ENCODE measurements at places on chromosomes 3 and 15.

DNA sequence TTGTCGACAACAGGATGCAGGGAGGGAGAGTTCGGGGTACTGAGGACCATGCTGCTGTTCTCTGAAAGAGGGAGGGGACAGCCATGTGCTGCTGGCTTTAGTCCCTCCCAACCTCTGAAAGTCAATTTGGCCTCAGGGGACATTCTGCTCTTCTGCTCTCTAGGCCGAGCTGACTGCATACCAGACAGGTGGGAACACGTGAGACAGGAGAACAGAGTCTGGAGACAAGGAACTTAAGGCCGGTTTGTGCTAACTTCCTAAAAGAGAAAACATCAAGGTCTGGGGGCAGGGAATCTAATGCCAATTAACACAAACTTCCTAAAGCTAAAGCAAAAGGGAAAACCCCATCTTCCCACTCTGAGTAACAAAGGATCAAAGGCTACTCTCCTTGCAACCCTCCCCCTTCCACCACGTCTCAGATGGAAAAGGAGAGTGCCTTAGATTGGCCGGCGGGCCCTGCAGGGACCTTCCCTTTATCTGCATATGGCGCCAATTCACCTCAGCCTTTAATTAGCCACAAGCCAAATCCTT, 41.0 kb downstream of the SLCO2A1 start:
- DNase-seq: no peak

DNA sequence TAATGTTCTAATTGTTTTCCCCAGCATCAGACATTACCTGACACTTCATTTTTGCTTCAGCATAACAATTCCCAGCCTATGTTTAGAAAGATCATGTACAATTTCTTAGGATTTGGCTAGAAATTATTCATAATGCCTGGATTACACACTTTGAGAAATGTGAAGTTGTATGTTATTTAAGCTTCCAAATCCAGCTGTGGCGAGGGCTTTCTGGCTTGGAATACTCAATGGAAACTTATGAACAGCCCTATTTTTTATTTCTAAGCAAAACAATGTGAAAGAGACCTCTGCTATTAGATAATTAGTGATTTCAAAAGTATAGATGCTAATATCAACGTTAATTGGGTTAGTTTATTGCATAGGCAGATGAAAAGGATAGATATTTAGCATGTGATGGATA, 341.6 kb downstream of the ZNF385D start:
- no peak for DNase-seq

DNA sequence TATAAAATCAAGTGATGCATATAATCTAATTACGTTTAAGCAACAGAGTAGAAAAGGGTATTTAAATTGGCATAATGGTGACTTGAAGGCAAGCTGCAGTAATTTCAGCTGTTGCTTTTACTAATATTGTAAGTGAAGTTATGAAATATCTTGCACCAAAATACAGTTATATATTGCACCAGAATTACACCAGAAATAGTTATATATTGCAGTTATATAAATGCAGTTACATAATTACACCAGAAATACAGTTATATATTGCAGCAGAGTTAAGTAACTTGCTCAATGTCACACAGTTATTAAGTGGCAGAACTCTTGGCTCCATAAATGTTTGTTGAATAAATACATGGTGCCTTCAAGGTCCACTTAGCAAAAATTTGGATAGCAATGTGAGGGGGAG, 51.4 kb downstream of the PCOLCE2 start:
- no peak for DNase-seq

- no peak for DNase-seq
These were observed 137.2 kb upstream of the ICE2 start for GRCh38 chr15:60616147-60616546.

GRCh38 chr3:25580534-25580933, 84.2 kb downstream of the TOP2B start:
- no peak for DNase-seq

- no peak for DNase-seq
These were observed 49.2 kb downstream of the MBNL1 start for GRCh38 chr3:152317956-152318355.

GRCh38 chr3:44248152-44248551, 6.5 kb downstream of the TOPAZ1 start:
- no peak for DNase-seq
